CD4-positive, alpha-beta T cell treated with Interleukin-12 subunit alpha and Interleukin-12 subunit beta, for 1 hour (primary cell): ENCODE measurements at places on chromosomes 7 and 10.

- no peak for DNase-seq
Measured at GRCh38 chr7:130907439-130907838, 173.4 kb upstream of the KLF14 start.

DNA sequence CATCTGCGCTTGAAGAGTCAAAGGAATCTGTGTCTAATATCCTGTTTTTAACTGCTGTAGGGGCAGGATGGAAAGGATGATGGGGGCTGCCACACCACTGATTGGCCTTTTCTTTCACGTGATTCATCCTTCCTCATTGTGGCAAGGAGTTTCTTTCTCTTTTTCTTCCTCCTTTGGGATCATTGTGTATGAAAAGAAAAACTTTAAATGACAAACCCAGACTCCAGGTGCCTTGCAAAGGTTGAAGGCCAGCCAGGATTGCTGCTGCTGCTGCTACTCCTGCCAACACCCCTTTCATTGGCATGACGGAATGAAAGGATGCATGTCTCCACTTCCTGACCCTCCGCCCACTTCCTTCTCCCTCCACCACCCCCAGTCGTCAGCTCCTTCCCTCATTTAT, 6.5 kb upstream of the OIT3 start:
- no peak for DNase-seq

DNA sequence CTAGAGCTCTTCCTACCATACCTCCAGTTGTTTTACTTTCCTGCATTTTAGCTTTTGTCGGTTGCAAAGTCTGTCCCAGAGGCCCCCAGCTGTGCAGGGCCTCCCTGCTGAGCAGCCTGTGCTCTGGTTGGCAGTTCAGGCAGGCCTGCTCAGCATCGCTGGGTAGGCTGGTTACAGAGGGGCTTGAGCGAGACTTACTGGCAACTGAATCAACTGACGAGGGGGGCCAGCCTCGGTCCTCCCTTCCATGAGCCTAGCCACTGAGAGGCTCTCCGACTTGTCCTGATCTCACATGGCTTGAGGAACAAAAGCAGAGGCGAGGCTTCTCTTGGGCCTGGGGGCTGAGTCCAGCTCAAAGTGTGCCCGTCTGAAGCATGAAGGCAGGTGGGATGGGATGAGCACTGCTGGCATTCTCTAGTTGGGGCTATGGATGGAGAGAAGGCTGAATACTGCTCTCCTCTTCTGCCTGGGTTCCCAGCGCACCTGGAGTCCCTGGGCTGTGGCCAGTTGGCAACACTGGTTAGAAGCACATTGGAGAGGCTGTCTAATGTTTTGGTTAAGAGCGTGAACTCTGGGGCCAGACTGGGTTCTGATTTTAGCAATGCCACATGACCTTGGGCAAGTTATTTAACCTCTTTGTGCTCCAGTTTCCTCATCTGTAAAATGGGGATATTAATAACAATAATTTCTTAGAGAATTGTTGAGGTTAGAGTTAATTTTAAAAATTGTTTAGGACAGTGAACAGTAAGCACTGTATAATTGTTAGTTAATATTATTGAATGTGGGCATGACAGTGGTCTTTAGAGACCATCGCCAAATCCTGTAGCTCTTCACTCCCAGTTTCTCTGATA, 6.9 kb upstream of the SFRP5 start:
- no peak for DNase-seq

DNA sequence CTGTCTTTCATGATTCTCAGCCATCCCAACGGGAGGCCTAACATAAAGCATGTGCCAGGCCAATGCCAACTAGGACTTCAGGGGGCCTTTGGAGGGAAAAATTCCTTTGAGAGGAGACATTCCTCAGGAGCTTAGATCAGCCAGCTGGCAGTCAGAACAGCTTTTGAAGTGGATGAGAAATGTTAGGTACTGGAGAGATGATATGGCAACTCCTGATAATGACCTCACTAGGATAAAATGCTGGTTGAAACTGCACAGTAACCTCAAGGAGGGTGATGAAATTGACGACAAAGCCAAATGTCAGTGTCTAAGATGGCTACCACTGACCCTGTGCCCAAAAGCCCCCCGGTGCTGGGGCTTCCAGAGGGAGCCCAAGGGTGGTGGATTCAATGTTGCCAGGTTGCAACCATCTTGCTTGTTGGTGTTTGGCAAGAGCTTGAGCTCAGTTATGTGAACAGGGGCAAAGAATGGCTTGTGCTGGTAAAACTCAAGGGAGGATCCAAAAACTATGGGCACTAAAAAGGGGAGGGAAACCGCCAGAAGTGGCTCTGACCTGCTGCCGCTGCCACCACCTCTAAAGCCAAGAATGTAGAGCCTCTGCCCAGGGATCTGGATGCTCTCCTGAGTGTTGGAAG, 121.2 kb downstream of the UBE2H start:
- DNase-seq: no peak

DNA sequence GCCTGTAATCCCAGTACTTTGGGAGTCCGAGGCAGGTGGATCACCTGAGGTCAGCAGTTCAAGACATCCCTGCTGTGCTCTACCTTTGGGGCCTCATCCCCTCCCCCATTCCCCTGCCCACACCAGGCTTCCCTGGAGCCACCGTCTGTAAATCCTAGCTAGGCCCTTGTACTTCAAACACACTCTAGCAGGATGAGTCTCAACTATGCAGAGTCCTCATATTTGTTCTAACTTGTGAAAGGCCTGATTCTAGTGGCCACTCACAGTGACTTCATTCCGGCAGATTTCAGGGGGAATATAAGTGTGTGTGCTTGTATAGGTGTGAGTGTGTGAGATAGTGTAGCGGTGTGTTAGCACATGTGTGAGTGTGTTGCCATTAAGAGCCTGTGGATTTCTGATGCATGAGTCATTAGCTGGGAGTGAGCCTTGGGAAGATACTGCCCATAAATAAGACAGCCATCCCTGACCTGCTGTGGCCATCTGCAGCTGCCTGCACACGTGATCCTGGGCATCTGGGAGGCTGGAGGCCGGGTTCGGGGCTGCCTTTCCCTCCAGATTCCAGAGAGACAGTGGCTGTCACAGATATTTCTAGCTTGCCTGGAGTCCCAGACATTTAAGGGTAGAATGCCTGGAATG, 1.7 kb upstream of the NEURL1 start:
- DNase-seq: no peak

- no peak for DNase-seq
Measured at GRCh38 chr7:114943953-114944744, 22.3 kb downstream of the MDFIC start.

GRCh38 chr10:75165684-75166622, 44.6 kb upstream of the VDAC2 start:
- DNase-seq: peak; percentile 41

GRCh38 chr7:121081327-121081936, 92.9 kb downstream of the CPED1 start:
- peak; percentile 52 for DNase-seq

DNA sequence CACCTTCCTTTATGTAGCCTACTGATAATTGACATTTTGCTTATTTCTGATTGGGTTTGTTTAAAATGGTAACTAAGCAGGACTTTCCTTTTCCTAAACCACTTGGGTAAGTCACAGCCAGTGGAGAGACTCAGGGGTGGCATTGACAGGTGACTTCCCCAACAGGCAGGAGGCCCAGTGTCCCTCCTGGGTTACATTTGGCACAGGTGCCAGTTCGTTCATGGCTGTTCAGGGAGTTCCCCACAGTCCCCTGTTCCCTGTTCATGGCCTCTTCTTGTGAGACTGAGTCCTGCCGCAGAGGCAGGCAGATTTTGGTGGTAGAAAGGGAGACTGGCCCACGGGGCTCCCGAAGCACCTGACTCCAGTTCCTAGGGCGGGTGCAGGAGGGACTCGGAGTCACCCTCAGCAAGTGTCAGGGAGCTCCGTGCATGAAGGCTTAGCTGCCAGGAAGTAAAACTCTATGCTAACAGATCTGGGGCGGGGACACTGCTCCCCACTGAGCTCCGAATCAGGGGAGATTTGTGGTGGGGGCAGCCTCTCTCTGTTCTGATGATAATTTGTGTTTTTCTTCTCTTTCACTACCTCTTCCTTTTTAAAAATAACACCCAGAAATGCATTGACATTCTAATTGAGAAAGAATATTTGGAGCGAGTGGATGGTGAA, 84.1 kb downstream of the EZH2 start:
- no peak for DNase-seq

GRCh38 chr7:80635533-80635932, 2.9 kb upstream of the CD36 start:
- no peak for DNase-seq

DNA sequence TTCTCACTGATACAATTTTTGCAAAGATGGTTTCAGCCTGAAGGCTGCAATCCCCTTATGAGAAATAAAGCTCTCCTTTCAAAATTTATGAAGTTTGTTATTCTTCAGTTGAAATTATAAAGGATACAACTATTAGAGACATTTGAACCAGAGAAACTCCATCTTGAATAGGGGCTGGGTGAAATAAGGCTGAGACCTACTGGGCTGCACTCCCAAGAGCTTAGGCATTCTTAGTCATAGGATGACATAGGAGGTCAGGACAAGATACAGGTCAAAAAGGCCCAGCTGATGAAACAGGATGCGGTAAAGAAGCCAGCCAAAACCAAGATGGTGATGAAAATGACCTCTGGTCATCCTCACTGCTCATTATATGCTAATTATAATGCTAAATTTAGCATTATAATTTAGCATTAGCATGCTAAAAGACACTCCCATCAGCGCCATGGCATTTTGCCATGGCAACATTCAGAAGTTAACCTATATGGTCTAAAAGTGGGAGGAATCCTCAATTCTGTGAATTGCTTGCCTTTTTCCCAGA, 22.4 kb upstream of the IFIT1B start:
- no peak for DNase-seq

DNA sequence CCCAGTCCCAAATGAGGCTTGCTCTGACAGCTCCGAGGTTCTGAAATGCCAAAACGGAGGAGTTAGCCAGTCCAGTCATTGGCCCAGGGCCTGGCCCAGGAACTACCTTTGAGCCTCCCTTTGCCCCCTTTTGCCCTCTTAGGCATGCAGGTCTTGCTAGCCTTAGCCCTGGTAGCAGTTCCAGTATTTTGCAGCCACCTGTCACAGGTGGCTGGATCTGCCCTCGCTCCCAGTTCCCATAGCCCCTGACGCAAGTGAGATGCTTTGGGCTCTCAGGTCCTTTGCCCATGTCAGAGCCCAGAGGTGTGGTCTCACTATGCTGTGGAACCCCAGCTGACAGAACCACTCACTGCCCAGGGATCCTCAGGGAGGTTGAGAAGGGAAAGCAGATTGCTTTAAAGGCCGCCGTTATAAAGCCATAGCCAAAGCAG, 42.0 kb downstream of the GPRIN2 start:
- DNase-seq: no peak

DNA sequence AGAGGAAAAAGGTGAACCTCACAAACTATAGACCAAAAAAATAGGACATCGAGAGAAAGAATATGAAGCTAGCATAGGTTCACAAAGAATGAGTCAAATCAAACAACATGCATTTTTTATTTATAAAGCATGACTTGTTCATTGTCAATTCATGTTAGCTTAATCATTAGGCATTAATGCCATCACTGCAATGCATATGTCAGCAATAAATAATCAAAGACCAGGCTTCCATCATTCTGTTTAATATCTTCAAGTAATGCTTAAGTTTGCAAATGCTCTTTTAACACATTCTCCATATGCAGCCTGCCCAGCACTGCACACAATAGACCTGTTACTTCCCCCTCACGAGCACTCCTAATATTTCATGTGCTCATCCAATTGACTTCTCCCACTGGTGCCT, 8.9 kb upstream of the MAGI2 start:
- no peak for DNase-seq

DNA sequence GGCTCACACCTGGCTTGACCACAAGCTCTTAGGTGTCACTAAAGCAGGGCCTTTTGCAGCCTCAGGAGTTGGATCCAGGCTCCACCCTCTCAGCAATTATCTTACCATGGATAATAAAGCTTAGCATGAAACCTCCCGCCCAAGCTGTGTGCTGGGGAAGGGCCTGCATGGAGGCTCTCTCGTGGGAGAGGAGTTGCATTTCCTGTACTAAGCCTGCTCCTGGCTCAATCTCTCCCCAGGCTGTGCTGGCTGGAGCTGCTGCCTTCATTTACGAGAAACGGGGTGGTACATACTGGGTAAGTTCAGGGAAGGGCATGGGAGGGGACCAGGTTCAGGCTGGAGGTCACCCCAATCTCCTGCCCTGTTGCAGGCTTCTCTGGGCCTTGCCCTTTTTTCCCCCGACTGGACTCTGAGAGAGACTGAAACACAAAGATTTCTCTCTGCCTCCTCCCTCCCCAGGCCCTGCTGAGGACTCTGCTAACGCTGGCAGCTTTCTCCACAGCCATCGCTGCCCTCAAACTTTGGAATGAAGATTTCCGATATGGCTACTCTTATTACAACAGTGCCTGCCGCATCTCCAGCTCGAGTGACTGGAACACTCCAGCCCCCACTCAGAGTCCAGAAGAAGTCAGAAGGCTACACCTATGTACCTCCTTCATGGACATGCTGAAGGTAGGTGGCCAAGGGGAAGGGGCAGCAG, 2.7 kb downstream of the TMEM176A start:
- DNase-seq: no peak

DNA sequence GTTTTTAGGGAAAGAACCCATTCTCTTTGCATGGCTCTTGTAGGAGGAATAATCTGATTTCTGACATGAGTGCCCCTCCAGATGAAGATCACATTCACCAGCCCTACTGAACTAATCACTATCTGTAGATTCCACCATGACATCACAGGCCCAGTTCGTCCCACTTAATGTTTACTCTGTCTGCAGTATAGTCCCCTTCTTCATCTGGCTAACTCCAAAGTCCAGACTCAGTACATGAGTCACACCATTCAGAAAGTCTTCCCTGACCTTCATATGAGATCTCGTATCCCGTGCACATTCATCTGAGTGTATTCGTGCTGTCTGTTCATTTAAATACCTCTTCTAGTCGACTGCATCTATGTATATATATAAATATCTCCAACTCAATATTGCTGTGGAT, 366.5 kb upstream of the AKR1E2 start:
- no peak for DNase-seq

DNA sequence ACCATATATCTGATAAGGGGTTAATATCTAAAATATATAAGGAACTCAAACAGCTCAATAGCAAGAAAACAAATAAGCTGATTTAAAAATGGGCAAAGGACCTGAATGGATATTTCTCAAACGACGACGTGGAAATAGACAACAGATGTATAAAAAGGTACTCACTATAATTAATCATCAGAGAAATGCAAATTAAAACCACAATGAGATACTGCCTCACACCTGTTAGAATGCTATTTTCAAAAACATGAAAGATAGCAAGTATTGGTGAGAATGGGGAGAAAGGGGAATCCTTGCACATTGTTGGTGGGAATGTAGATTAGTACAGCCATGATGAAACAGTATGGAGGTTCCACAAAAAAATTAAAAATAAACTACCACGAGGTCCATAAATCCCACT, 163.2 kb downstream of the DKK1 start:
- DNase-seq: no peak

DNA sequence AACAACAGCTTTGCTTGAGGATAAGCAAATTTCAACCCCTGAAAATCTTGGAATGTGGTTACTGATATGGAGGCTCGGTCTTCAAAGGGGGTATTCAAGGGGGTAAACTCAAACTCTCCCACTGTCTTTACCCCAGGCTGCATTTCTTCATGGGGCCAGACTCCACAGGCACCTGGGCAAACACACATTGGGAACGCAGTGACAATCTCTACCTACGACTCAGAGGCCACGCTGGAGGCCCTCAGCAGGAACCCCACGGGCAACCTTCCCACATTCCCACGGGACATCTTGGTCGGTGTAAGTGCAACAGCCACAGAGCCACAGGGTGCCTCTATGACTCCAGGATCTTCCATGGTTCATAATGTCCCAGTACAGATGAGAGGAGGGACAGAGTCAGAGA, 2.2 kb upstream of the INSIG1 start:
- DNase-seq: no peak

- peak; percentile 48 for DNase-seq
Measured at GRCh38 chr7:1512781-1513656, 8.8 kb upstream of the INTS1 start.

- DNase-seq: no peak
Measured at GRCh38 chr10:93757801-93758507, at the start of gene LGI1. Gene LGI1, plus strand, starts transcription at chr10:93757936. Its CDS starts 209 bp downstream, at chr10:93758145.
